ENCODE measurements at places on chromosomes 13 and 19. TPM values are rescaled to one million over a fixed set of nuclear protein-coding genes. Genes with fewer than 3 reads are reported as not detected.

DNA sequence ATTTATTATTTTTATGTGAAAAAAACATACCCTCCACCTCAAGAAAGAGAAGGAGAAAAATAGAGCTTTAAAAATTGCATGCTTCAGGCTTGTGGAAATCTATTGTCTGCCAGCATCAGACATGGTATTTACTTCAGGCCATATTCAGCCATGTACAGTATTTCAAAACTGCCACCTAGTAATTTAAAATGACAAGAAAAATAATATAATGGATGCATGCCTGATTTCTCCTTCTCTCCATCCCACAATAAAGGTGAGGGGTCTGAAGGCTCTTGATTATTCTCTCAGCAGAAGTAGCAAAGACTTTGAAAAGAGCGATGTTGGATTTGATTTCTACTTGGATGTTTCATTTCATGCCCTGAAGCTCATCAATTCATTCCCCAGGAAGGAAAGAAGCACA, 250.7 kb downstream of the TBC1D4 start:
- no peak for DNase-seq

- DNase-seq: no peak
Observed at GRCh38 chr19:4521170-4521887, 3.0 kb upstream of the PLIN4 start.

GRCh38 chr19:18782559-18783225, 8.4 kb downstream of the COMP start:
- DNase-seq: no peak

DNA sequence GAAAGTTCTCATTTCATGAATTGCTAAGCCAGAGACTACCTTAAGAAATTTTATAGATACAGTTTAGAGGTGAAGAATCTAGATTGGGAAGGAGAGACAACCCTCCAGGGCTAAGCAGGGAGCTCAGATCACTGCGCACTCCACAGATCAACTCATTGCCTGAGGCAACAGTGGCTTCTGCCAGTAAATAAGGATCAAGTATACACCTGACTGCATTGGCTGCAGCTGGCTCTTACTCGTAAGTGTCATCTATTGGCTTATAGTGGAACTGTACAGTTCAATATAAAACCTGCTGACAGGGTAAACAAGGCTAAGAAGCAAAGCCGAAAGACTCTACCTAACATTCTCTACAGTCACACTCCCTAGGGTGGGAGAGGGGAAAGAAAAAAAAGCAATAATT, 18.0 kb upstream of the C1QTNF9B start:
- no peak for DNase-seq

DNA sequence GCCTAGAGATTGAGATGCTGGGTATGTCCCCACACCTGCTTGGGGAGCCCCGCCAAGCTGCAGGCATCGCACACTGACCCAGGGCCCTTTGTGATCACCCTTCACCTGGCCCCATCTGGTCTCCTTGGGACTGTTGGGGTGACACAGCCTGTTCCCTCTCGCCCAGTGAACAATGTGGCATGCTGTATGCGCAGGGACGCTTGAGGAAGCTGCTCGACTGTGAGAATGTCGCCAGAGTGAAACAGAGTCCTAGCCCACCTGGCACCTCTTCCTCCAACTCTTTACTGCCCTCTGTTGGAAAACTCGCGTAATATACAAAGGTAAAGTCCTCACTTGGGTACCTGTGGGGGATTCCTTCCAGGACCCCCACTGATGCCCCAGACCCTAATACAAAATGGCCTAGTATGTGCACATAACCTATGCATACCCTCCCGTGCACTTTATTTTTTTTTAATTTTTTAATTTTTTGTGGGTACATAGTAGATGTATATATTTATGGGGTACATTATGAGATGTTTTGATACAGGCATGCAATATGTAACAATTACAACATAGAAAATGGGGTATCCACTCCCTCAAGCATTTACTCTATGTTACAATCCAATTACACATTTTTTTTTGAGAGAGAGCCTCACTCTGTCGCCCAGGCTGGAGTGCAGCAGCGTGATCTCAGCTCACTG, 9.0 kb downstream of the BLOC1S3 start:
- DNase-seq: no peak

ZNF546 gene
- 7.8 TPM for total RNA-seq

EXOC3L2 gene
- 20.1 TPM for total RNA-seq

MAU2 gene
- total RNA-seq: 93.2 TPM

Data from spleen (tissue), 13 donors.